Hair follicle dermal papilla cell (primary cell): ENCODE measurements at places on chromosomes 2 and 18. TPM values are rescaled to one million over a fixed set of nuclear protein-coding genes. Genes with fewer than 3 reads are reported as not detected.

Gene SFT2D3
- total RNA-seq = 6.6 and 8.3 TPM in 2 replicates

Gene SNTG2
- total RNA-seq = not detected in 2 replicates

Gene ANO7
- total RNA-seq = 0.12 and 0.49 TPM in 2 replicates

Gene SIX2
- total RNA-seq = 0.61 and 0.65 TPM in 2 replicates

Gene GREB1
- 0.12 and 0.65 TPM in 2 replicates for total RNA-seq

Gene C1QL2
- total RNA-seq = not detected in 2 replicates

Gene DNPEP
- 82.3 and 95.2 TPM in 2 replicates for total RNA-seq

Gene OSBPL6
- total RNA-seq = 5.5 and 7.6 TPM in 2 replicates

Gene ST6GAL2
- 0.49 and 1.6 TPM in 2 replicates for total RNA-seq

Gene TFPI
- total RNA-seq = 46.9 and 47.1 TPM in 2 replicates

Gene CNRIP1
- 27.4 and 28.9 TPM in 2 replicates for total RNA-seq

Gene EVX2
- under 0.01 and 0.12 TPM in 2 replicates for total RNA-seq

Gene RAB27B
- 3.7 and 4.4 TPM in 2 replicates for total RNA-seq
